ENCODE measurements at places on chromosomes 6 and 20.

DNA sequence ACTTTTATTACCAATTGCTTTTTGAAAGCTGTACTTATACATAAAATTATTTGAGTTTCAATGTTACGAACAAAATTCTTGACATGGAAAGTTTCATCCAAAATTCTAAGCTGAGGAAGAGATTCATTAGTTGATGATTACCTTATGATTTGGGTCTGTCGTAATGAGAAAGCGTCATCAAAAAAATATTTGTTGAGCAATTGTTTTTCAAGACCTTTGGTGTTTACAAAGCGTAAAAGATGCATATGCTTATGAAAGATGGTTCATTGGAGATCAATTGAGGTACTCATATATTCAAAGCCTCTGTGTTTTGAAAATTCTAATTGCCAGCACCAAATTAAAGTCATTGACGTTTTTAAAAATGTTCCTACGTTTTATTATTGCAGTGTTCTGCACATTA, 110.5 kb upstream of the DOK5 start:
- no peak for DNase-seq

DNA sequence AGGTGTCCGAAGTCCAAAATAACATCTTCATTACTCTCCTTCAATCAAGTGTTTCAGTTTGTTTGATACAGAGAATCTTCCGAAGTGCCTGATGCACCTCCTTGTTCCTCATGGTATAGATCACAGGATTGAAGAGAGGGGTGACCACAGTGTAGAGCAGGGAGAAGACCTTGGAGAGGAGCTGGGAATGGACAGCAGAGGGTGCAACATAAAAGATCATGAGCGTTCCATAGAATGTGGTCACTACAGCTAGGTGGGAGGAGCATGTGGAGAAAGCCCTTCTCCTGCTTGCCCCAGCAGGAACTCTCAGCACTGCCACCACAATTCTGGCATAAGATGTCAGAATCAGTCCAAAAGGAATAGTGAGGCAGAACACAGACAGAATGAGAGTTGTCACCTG, 11.9 kb downstream of the OR12D1 start:
- no peak for DNase-seq

GRCh38 chr20:44384423-44385027, 29.0 kb downstream of the HNF4A start:
- DNase-seq, result no peak

GRCh38 chr6:170030284-170030815, 260.5 kb downstream of the DLL1 start:
- DNase-seq, result no peak

DNA sequence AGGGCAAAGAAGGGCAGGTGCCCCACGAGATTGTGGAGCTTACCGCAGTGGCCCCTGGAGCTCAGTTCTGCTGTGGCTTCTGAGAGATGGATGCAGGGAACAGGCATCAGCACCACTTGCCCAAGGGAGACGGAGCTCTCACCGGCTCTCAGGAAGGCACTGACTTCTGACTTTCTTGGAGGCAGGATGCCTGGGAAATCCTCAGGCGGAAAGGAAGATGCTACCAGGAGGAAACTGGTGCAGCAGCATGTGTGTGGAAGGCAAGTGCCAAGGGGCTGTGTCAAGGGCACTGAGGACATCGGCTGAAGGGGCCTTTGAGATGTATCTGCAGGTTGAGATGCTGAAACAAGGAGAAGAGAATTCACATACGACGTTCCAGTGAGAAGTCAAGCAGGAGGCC, 64.0 kb downstream of the FOXA2 start:
- DNase-seq, result no peak

- DNase-seq, result no peak
Measured at GRCh38 chr6:39729945-39730344, 4.7 kb upstream of the KIF6 start.

- no peak for DNase-seq
Measured at GRCh38 chr6:47344022-47344421, 34.3 kb upstream of the TNFRSF21 start.
